ENCODE measurements at places on chromosomes 3 and 15. TPM values are rescaled to one million over a fixed set of nuclear protein-coding genes. Genes with fewer than 3 reads are reported as not detected.

The SPINK8 gene
- not detected for total RNA-seq

The PAK6 gene
- total RNA-seq, result 1.6 TPM

The DUOX2 gene
- 0.58 TPM for total RNA-seq

The DAZL gene
- not detected for total RNA-seq

DNA sequence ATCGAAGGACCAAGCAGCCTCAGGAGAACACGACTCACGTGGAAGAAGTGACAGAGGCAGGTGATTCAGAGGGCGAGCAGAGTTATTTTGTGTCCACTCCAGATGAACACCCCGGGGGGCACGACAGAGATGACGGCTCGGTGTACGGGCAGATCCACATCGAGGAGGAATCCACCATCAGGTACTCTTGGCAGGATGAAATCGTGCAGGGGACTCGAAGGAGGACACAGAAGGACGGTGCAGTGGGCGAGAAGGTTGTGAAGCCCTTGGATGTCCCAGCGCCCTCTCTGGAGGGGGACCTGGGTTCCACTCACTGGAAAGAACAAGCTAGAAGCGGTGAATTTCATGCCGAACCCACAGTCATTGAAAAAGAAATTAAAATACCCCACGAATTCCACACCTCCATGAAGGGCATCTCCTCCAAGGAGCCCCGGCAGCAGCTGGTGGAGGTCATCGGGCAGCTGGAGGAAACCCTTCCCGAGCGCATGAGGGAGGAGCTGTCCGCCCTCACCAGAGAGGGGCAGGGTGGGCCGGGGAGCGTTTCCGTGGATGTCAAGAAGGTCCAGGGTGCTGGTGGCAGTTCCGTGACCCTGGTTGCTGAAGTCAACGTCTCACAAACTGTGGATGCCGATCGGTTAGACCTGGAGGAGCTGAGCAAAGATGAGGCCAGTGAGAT, 26.0 kb downstream of the SYNM start:
- ATAC-seq, result no peak

DNA sequence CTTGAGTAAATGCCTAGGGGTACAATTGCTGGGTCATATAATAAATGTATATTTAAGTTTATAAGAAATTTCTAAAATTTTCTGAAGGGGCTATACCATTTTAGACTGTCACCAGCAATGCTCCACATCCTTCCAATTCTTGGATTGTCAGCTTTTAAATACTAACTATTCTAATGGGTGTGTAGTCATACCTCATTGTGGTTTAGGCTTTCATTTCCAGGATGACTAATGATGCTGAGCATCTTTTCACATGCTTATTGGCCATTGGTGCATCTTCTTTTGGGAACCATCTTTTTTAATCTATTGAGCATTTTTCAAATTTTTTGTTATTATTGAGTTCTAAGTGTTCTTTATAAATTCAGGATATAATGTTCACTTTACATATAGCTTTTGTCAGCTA, 52.5 kb upstream of the CORO2B start:
- no peak for ATAC-seq

DNA sequence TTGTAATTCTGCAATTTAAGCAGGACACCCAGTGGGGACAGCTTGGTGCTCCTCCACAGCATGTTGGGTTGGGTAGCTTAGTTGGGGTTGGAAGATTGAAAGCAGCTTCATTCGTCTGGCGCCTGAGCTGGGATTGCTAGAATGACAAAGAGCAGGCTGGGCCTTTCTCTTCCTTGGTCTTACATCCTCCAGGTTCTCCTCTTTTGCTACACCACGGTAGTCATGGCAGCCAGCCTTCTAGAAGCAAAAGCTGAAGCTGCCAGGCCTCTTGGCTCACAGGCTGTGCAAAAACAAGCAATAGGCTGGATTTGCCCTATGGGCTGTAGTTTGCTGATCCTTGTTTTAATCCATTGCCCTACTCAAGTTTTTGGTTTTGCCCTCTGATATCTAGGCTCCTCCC, 3.2 kb upstream of the ANXA2 start:
- ATAC-seq, result no peak

DNA sequence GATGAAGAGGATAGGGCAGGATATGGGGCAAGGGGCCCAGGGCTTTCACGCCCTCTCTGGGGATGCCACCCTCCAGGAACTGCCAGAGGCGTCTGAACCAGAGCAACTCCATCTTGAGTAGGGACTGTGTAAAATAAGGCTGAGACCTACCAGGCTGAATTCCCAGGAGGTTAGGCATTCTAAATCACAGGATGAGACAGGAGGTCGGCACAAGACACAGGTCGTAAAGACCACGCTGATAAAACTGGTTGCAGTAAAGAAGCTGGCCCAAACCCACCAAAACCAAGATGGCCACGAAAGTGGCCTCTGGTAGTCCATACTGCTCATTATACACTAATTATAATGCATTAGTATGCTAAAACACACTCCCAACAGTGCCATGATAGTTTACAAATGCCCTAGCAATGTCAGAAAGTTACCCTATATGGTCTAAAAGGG, 40.7 kb downstream of the HERC1 start:
- ATAC-seq, result no peak

DNA sequence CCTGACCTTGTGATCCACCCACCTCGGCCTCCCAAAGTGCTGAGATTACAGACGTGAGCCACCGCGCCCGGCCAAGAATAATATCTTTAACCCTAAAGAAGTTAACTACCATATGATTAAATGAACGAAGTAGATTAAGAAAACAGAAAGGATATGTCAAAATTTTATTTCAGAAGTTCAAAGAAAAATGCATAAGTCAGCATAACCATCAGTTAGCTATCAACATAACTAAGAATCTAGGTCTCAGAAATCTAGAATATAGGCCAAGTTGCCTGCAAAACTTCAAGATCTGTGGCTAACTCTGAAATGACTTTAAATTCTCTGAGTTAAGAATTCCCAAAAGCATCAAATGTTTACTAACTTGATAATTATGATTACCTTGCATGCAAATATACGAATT, 38.0 kb downstream of the INO80 start:
- ATAC-seq, result no peak

DNA sequence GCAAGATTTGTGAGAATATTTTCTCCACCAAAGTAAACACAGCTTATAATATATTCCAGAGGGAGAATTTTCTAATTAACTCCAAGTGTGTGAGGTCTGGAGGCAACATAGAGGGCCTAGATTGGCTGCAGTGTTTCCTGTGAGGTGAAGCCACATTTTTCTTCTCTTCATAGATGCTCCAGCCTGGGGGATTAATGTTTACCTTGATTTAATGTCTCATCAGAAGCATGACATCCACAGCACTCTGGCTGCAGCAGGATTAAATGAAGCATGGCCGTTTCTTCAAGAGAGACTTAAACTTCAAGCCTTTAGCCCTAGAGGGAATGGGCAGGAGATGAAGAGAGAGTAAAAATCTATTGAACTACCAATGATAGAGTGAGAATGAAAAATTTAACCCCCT, 137.9 kb upstream of the ZBTB20 start:
- ATAC-seq, result peak; percentile 66

DNA sequence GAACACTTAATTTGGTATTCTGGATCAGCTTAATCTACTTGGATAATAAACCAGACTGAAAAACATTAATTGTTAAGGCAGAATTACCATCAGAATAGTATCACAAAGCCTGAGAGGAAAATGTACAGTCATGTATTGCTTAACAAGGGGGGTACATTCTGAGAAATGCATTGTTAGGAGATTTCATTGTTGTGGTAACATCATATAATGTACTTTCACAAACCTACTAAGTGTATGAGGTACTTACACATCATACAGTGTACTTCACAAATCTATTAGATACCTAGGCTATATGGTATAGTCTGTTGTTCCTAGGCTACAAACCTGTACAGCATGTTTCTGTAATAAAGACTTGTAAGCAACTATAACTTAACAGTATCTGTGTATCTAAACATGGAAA, 68.2 kb downstream of the NBEAL2 start:
- ATAC-seq, result no peak

GRCh38 chr3:150138824-150139223, 168.1 kb upstream of the PFN2 start:
- ATAC-seq, result no peak

GRCh38 chr15:82117296-82117695, 71.5 kb upstream of the MEX3B start:
- no peak for ATAC-seq

- no peak for ATAC-seq
Observed at GRCh38 chr3:171245796-171246765, 214.1 kb downstream of the TNIK start.

- ATAC-seq, result no peak
Observed at GRCh38 chr3:147411238-147411814, 2.2 kb downstream of the ZIC1 start.

DNA sequence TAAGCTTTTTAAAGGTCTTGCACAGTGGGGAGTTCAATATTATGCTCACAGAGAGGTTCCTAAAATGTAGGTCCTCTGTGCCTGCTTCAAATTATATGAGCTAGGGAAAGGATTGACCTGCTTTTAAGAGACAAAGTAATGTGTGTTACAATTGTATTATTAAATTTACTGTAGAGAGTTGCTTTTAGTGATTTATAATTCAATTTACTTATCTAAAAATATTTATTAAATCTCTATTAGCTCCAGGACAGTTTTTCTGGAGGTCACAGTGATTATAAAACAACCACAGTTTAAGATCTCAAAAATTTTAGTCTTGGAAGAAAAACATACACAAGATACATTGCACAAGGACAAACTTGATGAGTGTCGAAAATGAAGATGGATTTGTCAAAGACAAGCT, 665.7 kb upstream of the ARPP21 start:
- ATAC-seq, result no peak

DNA sequence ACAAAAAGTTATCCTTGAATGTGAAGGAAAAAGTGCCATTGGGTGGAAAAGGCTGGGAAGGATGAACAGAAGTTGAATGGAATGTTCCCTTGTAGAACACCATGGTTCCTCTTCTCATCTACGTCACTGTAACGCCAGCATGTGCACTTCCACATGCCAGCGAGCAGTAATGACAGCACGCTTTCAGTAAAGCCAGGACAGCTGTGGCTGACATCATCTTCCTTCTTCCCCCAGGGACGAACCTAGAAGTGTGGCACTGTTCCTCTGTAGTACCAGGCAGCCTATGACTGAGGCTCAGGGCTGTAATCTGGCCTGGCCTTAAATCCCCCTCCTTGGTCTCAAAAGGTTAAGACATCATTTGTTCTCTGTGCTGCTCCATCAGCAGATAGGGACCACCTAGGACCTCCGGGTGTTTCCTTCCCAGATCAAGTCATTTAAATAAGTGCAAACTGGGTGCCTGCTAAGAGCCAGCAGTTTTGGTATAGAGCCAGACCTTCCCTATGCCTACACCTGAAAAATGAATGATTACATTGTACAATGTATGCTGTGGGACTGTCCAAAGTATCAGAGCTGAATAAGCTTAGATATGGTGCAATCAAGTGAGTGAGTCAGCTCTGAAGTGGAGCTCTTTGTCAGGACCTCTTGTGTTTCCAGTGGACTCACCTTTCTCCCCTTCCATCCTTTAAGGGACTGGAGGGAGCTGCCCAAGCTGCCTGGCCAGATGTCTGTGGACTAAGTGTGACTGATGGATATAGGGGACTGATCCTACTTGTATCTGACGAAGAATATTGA, 5.6 kb upstream of the SRPRB start:
- ATAC-seq, result peak; percentile 37

DNA sequence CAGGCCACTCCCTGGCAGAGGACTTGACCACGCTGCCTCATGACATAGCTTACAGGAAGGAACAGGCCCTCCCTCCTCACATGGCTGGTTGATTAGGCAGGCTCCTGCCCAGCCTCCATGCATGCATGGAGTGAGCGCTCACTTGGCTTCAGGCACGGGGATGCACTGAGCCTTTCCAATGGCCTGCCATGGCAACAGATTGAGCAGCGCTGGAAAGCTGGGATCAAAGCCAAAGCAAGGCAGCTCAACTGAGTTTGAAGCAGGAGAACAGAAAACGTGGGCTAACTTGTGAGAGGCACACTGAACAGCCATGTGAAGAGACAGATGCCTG, 5.9 kb upstream of the GRAMD2A start:
- ATAC-seq, result peak; percentile 33

- no peak for ATAC-seq
Observed at GRCh38 chr3:11254876-11255275, 17.3 kb upstream of the ATG7 start.

GRCh38 chr3:27079427-27080257, 289.5 kb downstream of the NEK10 start:
- no peak for ATAC-seq

DNA sequence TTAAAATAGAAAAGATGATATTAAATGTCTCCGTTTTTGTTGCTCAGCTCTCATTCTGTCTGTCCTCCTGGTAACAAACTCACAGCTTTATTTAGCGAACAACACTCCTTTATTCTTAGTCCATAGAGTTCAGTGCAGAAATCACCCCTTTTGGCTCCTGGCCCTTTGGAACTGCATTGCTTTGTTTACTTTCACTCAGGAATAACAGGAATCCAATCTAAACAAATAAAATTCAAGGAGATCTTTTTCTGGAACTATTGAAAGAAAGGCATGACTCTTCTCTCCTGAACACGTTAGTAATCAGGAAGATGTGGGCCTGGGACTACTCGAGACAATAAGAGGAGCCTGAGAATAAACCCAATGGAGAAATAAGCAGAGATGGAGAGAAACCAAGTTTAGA, 409.2 kb downstream of the DIPK2A start:
- ATAC-seq, result no peak

DNA sequence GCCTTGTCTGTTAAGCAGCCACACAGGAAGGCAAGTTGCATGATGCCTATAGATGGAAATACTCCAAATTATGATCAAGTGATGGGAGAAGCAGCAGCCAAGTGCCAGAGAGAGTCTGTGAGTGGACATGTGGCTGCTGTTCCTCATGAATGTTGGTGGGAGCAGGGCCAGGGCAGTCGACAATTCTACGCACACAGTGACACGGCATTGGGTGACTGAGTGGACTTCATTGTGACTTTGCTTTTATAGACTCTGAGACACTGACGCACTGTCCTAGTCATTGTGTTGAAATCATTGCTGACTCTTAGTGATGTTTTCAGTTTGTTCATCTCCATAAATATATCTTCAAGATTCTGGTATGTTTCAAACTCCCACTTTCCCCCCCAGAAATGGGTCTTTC, 246.3 kb upstream of the SEMA6D start:
- no peak for ATAC-seq

DNA sequence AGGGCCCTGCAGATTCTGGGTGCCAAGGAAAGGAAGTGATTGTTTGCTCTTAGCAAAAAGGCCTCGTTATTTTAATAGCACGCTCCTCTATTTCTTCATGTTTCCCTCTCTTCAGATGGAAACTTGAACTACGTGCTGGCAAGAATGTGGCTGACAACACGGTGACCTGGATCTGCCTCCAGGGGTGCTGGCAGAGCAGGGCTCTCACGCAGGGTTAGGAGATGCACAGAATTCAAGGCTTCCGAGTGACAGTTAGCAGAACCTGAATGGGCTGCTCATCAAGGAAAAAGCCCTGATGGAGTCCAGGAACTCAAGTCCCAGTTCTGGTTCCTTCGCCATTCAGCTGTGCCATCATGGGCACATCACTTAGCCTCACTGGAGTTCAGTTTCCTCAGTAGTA, 22.7 kb downstream of the CYP19A1 start:
- no peak for ATAC-seq

DNA sequence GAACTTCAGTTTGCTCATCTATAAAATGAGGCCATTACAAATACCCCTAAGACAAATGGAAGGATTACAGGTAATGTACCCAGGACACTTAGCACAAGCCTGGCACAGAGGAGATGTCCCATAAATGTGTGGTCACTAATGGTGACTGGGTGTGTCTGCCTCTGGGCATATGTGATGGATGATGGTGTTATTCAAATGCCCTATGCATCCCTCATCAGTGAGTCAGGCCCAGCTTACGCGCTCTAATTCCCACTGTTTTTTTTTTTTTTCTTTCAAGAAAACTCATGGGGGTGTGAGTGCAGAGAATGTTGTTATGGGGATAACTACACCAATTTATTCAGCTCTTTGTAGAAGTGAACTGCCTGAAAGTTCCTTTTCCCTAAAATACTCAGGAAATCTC, 23.6 kb upstream of the KIF23 start:
- ATAC-seq, result peak; percentile 56

Measured in motor neuron (in vitro differentiated cells).